ENCODE measurements at places on chromosomes 3 and 15.
A peak's percentile ranks its signal among the peaks of the same experiment; 100 is the strongest.

DNA sequence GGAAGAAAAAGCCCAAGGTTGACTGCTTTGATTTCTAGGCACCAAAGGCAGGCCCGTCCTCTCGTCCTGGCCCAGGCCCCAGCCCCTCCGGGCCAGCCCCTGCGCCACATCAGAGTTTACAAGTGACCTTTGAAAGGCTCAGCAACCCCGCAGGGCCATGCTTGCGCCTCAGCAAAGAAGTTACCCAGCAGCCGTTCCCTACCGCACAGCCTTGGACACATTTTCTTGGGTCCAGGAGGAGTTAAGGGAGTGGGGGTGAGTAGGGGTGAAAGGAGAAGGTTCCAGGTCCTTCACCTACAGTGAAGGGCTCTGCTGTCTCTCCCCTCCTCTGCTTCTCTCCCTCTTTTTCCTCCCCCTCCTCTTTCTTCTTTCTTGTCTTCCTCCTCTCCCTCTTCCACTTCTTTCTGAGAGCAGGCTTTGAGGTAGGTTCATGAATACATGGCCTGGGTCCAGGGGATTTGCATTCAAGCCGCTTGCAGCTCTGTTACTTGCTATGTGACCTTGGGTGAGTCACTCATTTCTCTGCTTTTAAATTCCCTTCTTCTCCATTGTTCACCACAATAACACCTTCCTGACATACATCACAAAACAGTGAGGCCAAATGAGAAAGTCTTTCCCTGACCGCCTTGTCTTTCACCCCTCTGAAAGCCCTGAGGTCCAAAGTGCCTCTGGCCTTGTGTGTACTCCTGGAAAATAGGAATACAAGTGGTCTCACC, 223.3 kb upstream of the TPRG1 start:
- no peak for DNase-seq

GRCh38 chr3:18425641-18426257, 610 bp upstream of the SATB1 start:
- DNase-seq = peak; percentile 51

DNA sequence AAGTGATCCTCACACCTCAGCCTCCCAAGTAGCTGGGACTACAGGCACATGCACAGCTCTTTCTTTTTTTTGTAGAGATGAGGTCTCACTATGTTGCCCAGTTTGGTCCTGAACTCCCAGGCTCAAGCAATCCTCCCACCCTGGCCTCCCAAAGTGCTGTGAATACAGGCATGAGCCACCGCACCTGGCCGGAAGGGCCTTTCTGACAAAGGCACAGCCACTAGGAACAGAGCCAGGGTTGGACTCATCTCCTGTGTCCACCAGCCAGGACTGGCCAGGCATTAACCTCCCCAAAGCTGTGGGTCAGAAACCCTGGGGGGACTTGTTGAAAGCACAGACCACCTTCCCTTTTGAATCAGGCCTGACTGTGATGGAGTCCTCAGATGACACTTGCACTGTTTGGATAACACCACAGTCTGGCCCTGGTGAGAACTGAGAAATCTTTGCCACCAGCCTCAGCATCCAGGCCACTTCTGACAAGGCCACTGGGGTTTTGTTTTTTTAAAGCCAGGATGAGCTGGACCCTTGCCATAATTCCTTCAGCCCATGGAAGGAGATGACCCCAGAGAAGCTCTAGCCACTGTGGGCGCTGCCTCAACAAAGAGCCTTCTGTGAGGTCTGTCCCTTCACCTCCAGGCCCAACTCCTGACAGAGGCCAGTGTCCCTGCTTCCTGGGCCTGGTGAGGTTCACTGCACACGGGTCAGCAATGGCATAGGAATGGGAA, 4.8 kb downstream of the TKT start:
- DNase-seq = no peak

DNA sequence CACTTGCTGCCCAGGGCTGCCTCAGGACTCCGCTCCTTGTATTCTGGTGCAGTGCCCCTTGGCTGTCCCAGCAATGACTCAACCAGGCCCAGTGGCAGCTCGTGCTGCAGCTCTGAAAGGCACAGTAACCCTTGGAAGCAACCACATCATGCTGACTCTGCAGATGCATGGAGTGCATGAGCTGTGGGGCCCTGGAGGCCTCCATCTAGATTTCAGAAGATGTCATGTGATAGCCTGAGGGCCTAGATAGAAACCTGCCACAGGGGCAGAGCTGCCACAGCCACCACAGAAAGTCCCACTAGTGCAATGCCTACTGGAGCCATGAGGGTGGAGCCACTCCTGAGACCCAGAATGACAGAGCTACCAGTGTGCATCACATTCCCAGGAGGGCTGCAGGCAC, 117.1 kb upstream of the SMAD3 start:
- no peak for DNase-seq

DNA sequence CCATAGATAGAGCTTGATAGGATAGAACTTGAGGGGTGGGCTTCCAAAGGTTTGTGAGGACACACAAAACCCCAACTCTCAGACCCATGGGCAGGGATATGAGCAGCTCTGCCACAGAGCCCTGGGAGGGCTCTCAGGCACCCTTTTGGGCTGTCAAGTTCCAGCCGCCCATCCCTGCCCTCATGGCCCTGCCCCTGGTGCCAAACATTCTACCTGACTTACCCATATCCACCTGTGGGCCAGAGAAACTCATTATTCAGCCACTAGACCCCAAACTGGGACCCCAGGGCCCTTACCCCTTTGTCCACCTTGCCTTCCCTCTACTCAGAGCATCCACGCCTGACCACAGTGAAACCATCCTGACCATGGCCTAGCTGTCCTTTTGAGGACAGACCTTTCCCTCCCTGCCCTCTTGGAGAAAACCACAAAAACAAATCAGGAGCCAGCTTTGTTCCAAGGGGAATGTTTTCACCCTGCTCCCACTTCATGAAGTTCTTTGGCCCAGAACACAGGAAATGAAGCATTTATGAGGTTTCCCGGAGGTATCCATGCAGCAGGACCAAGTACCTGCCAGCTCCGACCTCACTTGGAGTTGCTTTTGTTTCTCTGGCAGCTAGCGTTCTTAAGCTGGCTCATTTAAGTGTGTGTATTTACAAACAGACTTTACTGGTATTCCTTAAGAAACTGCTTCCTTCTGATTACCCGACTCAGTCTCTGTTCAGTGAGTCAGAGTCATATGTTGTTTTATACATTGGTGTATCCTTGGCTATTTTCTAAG, 34.2 kb upstream of the GALNT15 start:
- DNase-seq = no peak

- no peak for DNase-seq
Observed at GRCh38 chr3:49715611-49716121, 3.8 kb downstream of the AMIGO3 start.

DNA sequence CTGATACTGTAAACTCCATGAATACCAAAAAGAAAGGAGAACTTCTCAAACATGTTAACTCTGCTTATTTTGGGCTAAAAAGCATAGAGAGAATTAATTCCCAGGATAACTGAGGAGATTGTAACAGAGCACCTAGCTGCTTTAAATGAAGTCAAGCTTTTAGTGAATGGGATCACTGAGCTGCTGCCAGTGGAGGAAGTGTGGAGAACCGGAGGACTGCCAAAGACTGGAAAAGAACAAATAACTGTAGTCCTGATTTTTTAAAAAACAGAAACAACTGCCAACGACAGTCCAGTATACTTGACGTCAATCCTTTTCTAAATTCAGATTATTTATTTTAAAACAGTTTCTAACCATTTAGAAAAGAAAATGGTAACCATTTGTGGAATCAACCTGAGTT, 3.3 kb downstream of the C3orf70 start:
- DNase-seq = no peak

GRCh38 chr3:29890801-29891200, 609.9 kb downstream of the RBMS3 start:
- DNase-seq = no peak

DNA sequence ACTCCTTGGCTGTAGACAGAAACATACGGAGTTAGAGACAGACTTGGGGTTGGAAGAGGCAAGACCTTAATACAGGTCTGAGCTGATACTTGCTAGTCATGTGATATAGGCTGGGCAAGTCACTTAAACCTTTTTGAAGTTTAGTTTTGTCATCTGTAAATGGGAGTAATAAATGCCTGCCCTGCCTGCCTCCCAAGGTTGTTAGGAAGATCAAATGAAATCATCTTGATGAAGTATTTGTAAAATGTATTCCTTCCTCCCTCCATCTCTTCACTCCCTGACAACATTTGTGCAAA, 2.9 kb downstream of the PXK start:
- DNase-seq = no peak

GRCh38 chr3:108620250-108620649, 30.7 kb downstream of the DZIP3 start:
- no peak for DNase-seq

- no peak for DNase-seq
Observed at GRCh38 chr3:99534951-99535704, 103.3 kb upstream of the COL8A1 start.

DNA sequence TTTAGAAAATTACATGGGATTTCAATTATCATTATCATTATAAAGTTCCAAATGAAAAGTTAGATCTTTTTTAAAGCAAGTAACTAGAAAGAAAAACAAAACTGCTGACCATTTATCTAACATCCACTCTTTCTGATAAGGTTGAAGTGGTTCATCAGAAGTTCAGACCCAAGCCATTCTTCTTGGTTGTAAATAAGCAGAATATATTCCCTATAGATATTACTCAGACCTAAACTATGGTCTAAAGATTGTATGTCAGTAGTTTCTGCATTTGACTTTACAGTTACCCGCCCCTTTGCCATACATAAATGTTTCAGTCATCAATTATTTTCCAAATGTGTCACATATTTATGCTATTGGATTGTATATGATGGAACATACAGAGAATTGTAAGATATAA, 136.7 kb downstream of the PLOD2 start:
- no peak for DNase-seq

- no peak for DNase-seq
Observed at GRCh38 chr3:146387566-146387965, 81.8 kb downstream of the PLSCR2 start.

- DNase-seq = no peak
Observed at GRCh38 chr3:197408177-197408957, 110.0 kb upstream of the DLG1 start.

- no peak for DNase-seq
Observed at GRCh38 chr15:80599359-80599758, 95.8 kb upstream of the ABHD17C start.

- DNase-seq = no peak
Observed at GRCh38 chr15:55897560-55898336, 95.7 kb downstream of the NEDD4 start.

DNA sequence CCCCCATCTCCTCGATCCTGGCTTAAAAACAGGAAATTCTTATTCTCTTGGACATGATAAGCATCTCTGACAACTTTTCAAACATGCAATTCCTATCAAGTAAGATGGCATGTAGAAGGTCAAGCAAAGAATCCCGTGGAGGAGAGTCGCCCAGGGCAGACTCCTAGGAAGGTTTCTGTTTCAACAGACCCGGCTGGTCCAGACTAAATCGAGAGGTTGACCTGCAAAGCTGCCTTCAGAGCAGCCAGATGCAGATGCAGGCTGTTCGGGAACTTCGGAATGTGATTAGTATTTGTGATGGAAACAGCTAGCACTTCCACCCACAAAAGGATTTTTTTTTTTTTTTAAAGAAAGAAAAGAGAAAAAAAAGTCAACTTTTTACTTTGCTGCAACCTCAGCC, 216.8 kb downstream of the NR1D2 start:
- no peak for DNase-seq

GRCh38 chr15:44535523-44536301, 1.2 kb upstream of the EIF3J start:
- peak; percentile 9 for DNase-seq

- DNase-seq = no peak
Observed at GRCh38 chr15:47194718-47195117, 522.6 kb upstream of the SEMA6D start.

DNA sequence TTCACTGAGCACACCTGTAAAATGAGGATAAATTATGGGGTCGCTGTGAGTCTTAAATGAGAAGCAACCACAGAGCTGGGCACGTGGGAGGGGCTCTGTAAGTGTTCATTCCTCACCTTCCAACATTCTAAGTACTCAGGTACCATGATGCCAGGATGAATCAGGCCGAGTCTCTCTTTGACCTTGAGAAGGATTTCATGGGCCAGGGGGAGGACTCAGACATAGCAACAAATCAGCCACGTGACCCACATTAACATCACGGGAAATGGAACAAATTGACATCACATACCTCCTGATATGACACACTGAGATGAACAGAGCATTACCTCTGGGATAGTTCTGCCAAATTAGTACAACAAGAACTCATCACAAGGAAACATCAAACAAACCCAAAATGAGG, 35.2 kb upstream of the USP3 start:
- DNase-seq = no peak

DNA sequence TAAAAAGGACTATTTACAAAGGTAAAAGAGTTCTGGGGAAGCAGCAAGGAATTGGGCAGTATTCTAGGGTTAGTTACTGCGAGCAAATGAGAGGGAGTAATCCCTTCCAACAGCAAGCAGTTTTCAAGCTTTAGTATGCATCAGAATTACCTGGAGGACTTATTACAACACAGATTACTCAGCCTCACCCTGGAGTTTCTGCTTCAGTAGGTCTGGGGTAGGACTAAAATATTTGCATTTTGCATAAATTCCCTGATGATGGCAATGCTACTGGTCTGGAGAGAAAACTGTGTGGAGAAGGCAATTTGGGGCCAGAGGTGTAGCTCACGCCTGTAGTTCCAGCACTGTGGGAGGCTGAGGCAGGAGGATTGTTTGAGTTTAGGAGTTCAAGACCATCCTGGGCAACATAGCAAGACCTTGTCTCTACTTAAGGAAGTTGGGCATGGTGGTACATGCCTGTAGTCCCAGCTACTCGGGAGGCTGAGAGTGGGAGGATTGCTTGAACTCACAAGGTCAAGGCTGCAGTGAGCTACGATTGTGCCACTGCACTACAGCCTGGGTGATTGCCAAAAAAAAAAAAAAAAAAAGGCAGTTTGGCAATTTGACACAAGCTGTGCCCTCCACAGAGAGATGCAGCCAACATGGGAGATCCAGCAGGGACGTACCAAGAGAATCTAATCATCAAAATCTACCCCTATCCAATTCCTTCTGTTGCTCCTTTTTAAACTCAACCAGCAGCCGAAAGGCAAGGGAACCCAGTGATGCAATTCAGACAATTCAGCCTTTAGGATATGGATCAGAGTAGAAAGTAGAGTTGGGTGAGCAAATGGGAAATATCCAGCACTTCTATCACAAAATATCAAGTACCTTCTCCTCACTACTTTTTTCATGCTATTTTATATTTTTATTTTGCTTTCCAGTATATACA, 27.1 kb upstream of the AP4E1 start:
- no peak for DNase-seq

GRCh38 chr3:138497851-138498250, 63.4 kb downstream of the ESYT3 start:
- no peak for DNase-seq

DNA sequence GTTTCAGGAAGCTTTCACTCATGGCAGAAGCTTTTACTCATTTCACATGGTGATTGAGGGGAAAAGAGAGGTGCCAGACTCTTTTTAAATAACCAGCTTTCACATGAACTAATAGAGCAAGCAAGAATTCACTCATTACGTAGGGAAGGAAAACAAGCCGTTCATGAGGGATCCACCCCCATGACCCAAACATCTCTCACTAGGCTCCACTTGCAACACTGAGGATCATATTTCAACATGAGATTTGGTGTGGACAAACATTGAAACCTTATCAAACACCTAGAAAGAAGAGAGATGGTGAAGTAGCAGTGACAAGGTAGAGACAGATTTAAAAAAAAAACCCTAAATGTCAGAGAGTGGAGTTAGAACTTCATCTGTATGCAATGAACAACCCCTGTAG, 408.6 kb upstream of the PDZRN3 start:
- DNase-seq = no peak

Data from activated T-helper 1 cell treated with Interleukin-2 at 50 U/mL for 16 hours (primary cell).